ENCODE measurements at places on chromosomes 5 and 9.

GRCh38 chr5:116733991-116734975 is 159.7 kb upstream of the SEMA6A start:
- DNase-seq = no peak

DNA sequence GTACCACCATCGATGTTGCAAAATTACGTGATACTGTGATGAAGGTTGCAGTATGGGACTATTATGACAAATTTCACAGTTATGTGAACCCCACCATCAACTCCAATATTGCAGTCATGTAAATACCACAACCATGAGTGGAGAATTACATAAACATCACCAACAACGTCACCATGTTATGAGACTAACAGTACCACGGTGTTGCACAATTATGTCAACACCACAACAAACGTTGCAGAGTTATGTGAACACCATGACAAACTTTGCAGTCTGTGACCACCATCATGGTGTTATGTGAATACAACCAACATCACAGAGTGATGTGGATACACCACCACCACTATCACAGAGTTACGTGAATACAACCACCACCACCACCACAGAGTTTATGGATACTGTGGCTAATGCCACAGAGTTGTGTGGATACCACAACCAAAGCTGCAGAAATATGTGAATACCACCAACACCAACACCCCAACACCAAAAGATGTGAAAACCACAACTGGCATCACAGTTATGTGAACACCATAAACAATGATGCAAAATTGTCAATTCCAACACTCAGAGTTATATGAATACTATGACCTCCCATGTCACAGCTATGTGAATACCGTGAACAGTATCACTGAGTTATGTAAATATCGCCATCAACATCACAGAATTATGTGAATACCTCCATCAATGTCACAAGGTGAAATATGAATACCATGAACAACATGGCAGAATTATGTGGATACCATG is 62.4 kb downstream of the SHC3 start:
- DNase-seq = peak; percentile 86

GRCh38 chr9:123360161-123361085 is 4.4 kb downstream of the CRB2 start:
- peak; percentile 76 for DNase-seq

- DNase-seq = no peak
Observed at GRCh38 chr5:159825551-159826051, 90.7 kb upstream of the ADRA1B start.

- no peak for DNase-seq
Observed at GRCh38 chr5:103454770-103455169, 107.8 kb downstream of the NUDT12 start.

GRCh38 chr9:131578731-131579504 is 33.6 kb downstream of the PRRT1B start:
- DNase-seq = no peak

DNA sequence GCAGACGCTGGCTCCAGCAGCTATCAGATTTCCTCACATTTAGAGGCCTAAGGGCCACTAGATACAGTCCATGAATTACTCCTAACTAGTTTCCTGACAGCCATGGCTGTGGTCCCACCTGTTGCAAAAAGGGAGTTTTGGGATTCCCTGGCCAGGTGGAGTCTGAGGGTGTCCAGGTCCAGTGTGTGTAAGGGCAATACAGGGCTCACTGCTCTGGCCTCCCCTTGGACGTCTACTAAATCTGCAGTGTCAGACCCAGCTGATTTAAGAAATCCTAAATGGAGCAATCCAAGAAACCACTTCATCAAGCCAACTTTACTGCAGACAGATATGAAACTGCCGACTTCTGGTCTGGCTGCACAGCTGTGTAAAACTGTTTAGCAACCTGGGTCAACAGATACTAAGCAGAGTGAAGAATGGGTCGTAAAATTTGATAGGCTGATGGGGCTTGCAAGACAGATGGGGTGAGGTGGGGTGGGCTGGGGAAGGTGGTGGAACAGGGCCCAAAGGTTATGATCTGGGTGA is 116.4 kb downstream of the GADD45G start:
- peak; percentile 65 for DNase-seq

GRCh38 chr5:371811-372555 is 50.5 kb downstream of the AHRR start:
- DNase-seq = no peak

DNA sequence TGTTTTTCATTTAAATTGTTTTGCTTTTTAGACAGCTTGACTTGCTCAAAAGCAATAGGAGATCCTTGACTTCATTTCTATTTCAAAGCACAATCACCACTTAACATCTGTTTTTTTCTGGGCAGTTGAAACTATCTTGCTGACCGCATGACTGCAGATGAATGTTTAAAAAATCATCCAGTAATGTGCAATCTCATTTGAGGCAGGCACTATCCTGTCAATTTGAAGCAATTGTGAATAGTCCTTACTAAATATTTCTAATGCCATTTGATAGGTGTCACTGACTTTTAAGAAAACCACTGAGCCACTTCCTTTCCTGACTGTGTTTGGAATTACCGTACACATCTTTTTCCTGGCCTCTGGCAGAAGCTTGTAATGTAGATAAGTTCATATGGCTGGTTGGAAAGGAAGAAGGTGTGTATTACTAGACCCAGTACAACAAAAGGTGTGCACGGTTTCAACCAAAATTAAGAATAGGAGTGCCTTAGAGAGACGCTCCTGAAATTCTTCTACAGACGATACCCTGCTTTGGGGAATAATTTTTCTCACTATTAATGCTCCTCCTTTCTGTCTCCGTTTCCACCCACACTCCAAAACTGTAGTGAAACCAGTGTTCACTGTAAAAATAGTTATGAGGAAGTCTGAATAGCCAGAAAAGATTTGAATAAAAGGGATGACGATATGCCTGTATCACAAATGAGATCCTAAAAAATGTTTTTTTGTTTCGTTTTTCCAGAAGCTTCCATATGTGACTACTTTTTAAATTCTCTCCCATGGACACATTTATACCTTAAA is 136.7 kb upstream of the MOCS2 start:
- peak; percentile 57 for DNase-seq

GRCh38 chr5:53766673-53767072 is 206.2 kb downstream of the NDUFS4 start:
- no peak for DNase-seq

DNA sequence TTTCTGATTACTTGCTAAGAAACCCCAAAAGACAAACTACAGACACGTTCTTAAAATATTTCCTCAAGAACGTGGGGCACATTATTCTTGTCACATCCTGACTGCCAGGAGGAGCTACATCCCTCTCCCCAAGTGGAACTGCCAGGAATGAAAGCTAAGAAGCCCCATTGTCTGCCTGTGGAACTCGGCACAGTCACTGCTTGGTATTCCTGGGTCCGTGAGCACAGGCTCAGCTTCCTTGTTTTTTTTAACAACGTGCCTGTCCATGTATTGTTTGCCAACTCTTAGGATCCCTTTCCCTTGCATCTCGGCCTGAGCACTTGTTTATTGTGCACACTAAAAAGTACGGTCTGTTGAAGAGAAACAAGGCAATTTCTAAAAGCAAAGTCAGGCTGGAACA is 47.0 kb upstream of the SELENOP start:
- no peak for DNase-seq

DNA sequence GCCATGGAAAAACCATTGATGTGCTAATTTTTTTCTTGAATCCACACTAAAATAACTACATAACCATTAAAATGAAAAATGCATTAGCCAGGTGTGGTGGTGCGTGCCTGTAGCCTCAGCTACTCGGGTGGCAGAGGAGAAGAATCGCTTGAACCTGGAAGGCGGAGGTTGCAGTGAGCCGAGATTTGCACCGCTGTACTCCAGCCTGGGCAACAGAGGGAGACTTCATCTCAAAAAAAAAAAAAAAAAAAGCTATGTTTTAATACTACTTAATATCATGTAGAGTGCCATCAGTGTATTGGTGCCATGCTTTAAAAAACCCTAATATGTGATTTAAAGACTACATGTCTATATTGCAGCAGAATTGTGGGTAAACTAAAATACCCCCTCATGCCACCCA is 58.9 kb downstream of the NDFIP1 start:
- no peak for DNase-seq

GRCh38 chr5:142387024-142387682 is 62.3 kb upstream of the SPRY4 start:
- no peak for DNase-seq

DNA sequence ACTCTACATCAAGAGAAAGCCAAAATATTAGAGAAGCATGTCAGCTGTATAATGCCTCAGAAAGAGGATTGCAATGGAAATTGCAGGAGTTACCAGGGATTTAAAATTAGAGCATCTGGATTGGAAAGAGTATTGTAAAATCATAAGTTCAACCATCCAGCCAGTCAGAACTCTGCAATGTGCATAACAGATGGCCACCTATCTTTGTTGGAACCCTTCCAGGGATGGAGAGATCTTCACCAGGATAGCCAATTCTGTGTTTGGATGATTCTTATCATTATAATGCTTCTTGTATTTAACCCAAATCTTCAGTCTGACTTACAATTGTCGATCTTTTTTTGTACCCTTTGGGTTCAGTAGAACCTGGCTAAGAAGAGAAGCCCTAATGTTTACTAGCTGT is 164.4 kb downstream of the TLR4 start:
- no peak for DNase-seq

DNA sequence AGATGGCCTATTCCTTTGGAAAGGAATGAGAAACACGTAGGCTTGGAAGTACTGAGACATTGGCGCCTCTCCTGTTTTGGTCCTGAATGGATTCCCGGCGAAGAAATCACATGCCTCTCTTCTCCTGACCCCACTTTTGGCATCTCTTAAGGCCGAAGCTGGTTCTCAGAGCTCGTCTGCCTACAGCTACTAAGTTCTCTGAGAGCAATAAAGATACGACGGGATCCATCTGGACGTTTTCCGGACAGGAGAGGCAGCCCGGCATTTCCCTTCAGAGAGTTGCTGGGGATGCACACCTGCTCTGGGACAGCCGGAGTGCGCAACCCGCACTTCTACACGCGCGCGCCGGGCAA is 336.8 kb upstream of the PUM3 start:
- DNase-seq = no peak

GRCh38 chr5:56822981-56823380 is 7.6 kb downstream of the MAP3K1 start:
- no peak for DNase-seq
